HS-27A (cell line): ENCODE measurements at places on chromosomes 1 and 21.

DNA sequence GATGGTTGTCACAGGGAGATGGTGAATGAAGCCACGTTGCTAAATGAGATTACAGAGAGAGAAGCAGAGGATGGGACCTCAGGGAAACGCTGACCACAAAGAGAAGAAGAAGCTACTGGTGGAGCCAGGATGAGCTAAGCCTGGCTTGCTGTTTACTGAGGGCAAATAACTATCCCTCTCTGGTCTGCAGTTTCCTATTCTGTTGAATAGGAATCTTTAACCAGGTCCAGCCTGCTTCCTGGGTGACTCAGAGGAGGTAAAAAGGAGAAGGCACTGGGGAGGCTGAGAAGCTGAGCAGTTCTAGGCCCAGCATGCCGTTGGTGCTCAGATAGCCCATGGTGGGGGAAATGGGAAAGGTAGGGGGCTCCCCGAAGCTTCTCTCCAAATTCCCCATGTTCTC, 29.6 kb downstream of the DMBX1 start:
- DNase-seq, result no peak

- no peak for DNase-seq
Measured at GRCh38 chr1:74534241-74534640, 21.8 kb upstream of the LRRC53 start.

GRCh38 chr1:225428881-225429455, 1.1 kb upstream of the LBR start:
- DNase-seq, result no peak

- DNase-seq, result no peak
Measured at GRCh38 chr1:10475510-10475909, 760 bp downstream of the PEX14 start.

- no peak for DNase-seq
Measured at GRCh38 chr1:82903626-82904025, 1095.3 kb downstream of the TTLL7 start.

DNA sequence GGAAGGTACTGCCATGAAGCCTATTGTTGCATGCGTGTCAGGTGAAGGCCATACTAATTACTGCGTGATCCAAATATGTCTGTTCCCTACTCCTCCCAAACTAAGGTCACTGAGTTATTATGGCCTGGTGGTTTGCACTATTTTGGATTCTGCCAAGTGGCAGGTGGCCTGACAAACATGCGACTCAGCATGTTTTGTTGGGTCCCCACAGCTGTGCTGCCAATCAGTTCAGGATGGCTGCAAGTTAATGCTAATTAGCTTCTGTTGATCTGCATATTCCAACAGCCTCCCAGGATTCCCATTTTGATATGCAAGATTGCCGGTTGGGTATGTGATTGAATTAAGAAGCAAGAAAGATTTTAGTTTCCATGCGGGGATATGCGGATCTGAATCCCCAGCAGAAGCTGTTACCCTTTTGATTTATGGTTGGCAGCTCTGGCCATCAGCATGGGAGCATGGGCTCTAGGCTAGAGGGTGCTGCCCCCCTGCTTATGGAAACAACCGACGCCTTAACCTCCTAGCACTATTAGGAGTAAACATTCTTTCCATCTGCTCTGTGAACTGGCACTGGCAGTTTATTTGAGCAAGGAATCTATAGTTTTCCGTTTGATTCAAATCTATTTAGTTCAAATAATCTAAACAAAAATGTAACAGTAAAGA, 429.8 kb upstream of the C1orf87 start:
- DNase-seq, result no peak

- no peak for DNase-seq
Measured at GRCh38 chr1:64172458-64172983, 30.9 kb upstream of the UBE2U start.

GRCh38 chr1:87174724-87175245, 153.9 kb upstream of the LMO4 start:
- DNase-seq, result no peak

- no peak for DNase-seq
Measured at GRCh38 chr1:59243550-59243949, 53.3 kb upstream of the FGGY start.

DNA sequence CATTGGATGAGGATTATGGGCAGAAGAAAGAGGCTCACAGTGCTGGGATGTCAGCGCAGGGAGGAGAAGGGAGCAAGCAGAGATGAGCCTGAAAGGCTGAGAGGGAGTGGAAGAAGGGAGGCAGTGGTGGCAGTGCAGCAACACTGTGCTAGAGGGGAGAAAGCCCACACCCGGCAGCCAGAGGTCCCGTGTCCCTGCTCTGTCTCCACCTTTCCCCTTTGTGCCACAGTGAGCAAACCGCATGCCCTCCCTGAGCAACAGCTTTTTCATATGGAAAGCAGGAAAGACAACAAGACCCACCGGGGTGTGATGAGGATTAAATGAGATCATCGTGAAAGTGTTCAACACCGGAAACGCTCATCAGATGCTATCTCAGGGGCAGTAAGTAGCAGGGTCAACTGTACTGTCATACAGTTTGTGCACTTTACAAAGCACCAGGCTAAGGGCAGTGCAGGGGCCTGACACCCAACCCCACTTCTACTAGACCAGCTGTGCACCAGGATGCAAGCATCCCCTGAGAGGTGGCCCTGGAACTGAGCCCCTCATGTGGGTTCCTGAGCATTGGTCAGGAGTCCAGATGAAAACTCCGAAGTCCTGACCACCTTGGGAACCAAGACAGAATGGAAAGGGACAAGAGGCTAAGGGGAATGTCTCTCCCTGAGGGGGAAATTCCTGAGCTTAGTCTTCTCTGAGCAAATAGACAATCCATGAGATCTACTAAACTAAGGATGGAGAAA, 9.1 kb downstream of the NHLH1 start:
- no peak for DNase-seq

DNA sequence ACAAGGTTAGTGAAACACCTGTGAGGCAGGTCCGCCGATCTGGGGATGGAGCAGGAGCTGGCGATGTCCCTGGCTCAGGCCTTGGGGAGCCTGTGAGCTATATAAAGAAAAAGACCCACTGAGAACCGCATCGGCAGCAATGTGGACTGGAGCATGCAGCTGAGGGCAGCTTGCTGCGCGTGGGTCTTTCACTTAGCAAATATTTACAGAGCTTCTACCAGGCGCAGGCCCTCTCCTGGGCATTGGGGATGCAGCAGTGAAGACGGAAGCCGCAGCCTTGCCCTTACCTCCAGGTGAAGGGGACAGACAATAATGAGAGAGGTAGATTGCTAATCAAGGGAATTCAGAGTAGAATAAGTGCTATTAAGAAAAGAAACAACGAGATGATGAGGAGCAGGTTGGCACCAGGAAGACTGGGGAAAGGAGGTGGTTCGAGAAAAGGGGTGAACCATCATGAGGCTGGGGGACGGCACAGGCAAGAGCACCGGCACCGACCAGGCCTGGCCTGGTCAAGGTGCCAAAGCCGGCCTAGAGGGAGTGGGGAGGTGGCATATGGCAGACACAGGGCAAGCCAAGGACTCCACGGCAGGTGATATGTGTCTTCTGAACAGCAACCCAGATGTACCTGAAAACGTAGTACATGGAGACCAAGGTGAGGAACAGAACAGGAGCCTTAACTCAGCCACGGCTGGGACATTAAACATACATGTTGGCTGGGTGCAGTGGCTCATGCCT, 60.7 kb upstream of the PAX7 start:
- DNase-seq, result no peak

- peak; percentile 97 for DNase-seq
Measured at GRCh38 chr1:17233675-17234320, 15.1 kb upstream of the PADI3 start.

- peak; percentile 2 for DNase-seq
Measured at GRCh38 chr1:248404024-248404423, 1.2 kb downstream of the OR2T1 start.

DNA sequence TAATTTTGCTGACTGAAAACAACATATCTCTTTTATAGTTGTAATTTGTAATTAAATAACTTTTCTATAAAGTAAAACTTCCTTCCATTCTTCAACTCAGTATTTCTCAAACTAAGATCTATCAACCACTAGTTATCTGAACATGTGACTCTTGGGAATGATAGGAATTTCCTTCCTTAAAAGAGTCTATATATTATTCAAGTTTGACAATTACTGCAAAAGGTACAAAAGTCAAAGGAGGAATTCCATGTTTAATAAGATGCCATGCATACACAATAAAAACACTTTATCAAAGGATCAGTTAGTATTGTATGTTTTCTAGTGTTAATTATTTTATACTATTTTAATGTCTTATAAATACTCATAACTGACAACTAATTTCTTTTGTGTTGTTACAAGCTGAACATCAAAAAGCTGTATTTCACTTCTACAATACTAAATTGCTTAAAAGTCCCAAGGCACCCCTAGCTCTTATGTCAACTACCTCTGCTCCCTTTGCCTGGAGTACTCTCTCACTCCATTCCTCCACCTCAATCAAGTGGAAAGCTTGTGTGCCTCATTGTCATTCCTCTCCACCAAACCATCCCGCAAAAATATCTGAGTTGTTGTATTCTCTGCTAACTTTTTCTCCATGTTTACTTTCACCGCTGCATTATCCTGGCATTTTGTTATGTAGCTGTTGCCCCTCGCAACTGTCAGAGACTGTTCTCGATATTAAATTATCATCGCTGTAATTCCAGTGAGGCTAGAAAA, 67.9 kb downstream of the SLC44A5 start:
- no peak for DNase-seq

DNA sequence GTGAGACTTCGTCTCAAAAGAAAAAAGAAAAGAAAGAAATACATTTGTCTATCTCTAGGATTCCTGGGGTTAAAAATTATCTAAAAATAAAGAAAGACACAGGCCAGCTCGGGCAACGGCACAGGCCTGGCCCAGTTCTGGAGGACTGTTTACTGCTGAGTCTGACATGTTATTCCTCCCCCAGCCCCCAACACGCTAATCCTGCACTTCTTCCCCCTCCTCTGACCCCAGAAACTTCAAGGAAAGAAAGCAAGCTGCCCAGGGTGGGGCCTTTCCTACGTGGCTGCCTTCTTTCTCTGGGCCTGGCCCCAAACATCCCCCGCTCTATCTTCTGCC, 40.0 kb downstream of the ACOT7 start:
- no peak for DNase-seq

DNA sequence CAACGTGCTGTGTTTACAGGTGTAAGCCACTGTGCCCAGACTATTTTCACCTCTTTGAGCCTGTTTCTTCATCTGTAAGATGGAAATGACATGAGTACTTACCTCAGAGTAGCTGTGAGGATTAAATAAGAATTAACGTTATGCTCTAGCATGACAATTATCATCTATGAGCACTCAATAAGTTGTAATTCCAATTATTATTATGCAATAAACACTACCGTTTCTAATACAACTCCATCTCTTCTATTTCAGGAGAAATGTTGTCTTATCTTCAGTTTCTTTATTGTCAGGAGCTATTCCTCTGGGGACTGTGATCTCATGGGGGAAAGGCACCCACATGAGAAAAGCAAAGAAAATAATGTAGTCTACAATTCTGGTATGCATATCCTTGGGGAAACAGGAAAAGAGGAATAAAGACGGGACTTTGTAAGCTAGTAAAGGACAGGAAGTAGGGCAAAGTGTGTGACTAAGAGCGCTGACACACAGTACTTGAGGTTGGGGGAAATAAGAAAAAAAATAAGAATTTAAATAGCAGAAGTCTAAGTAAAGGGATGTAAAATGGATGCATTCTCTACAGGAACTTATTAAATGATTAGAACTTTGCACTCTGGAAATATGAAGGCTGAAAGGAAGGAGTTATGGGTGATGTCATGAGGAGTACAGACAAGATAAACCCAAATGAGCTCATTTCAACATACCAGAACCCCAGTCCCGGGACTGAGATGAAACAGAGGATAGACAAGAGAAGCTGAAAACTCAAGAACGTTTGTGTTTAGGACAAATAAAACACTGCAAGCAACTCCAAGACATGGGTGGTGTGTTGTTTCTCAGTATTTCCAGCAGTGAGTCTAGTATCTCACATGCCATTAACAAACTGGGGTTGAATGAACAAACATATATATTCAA, 9.8 kb downstream of the PHC2 start:
- no peak for DNase-seq

GRCh38 chr1:205543351-205544301, 39.2 kb downstream of the CDK18 start:
- DNase-seq, result peak; percentile 35

DNA sequence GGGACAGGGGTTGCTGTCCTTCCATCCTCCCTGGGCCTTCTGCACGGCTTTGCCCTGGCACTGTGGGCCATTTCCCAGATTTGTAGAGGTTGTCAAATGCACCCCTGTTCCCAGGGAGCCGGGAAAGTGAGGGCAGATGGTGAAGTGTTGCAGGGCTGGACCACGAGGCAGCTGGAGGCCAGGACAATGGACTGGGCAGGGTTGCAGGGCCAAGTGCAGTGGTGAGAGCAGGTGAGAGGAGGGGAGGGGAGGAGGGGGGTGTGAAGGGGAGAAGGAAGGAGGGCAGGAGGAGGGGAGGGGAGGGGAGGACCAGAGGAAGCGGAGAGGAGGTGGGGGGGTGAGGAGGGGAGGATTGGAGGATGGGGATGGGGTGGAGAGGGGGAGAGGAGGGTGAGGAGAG, 443.9 kb downstream of the CAMTA1 start:
- no peak for DNase-seq

GRCh38 chr1:187871177-187871845, 1042.6 kb downstream of the PLA2G4A start:
- DNase-seq, result no peak

DNA sequence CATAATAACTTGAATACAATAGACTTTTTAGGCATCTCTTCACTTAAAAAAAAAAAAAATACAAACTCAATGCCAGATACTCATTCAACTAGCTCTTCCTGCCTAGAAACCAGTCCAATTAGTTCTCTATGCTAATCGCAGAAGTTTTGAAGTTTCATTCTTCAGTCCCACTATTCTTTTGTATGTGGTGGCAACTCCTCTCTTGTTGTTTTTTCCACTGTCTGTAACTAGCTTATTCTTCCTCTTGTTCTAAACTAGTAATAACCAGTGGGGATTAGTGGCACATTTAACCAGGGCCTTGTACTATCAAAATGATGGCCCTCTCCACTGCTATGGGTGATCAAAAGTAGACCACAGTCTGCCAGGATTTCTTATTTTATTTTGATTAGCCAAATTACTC, 52.5 kb downstream of the SELENOF start:
- no peak for DNase-seq

- no peak for DNase-seq
Measured at GRCh38 chr21:42611852-42612251, 41.6 kb upstream of the PDE9A start.

- no peak for DNase-seq
Measured at GRCh38 chr1:59014827-59015226, 231.0 kb upstream of the JUN start.

GRCh38 chr1:64203420-64203819, at the start of gene UBE2U:
UBE2U (plus strand) TSS chr1:64203623; CDS start chr1:64204051, 428 bp downstream.
- no peak for DNase-seq

DNA sequence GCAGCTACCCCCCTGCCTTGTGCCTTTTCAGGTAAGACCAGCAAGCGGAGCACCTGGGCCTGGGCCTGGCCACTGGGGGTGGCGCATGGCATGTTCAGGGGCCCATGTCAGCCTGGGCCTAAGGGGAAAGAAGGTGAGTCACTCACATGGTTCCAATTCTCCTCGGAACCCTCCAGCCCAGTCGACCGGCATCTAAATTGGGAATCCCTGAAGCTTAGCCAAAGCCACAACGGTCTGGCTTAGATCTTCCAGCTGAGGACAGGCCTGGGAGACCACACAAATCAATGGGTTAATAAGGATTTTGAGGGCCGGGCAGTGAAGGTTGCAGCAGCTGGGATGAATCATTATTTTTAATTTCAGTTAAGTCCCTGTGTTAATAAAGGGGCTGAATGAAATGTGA, 145.1 kb upstream of the SMYD2 start:
- DNase-seq, result no peak

- no peak for DNase-seq
Measured at GRCh38 chr1:94797291-94797690, 22.9 kb upstream of the SLC44A3 start.

GRCh38 chr1:212287261-212287895, 2.2 kb downstream of the PPP2R5A start:
- no peak for DNase-seq

- DNase-seq, result peak; percentile 26
Measured at GRCh38 chr1:2229911-2230731, 2.0 kb downstream of the SKI start.
